ENCODE measurements at places on chromosomes 6 and 20. TPM values are rescaled to one million over a fixed set of nuclear protein-coding genes. Genes with fewer than 3 reads are reported as not detected.

WFDC2 gene
- not detected for total RNA-seq

CTSA gene
- 22.9 TPM for total RNA-seq

SLA2 gene
- not detected for total RNA-seq

BANF2 gene
- not detected for total RNA-seq

IYD gene
- not detected for total RNA-seq

AGPAT4 gene
- 2.7 TPM for total RNA-seq

OR12D3 gene
- total RNA-seq, result not detected

TAGAP gene
- total RNA-seq, result not detected

DNMT3B gene
- total RNA-seq, result 4.7 TPM

PRKN gene
- total RNA-seq, result 0.39 TPM

SRC gene
- total RNA-seq, result 28.8 TPM

F13A1 gene
- total RNA-seq, result not detected

SALL4 gene
- not detected for total RNA-seq

CSE1L gene
- 186 TPM for total RNA-seq

RSPO3 gene
- not detected for total RNA-seq

IMPG1 gene
- not detected for total RNA-seq

KCNK5 gene
- not detected for total RNA-seq

PCSK2 gene
- not detected for total RNA-seq

OR2B6 gene
- not detected for total RNA-seq

LY86 gene
- total RNA-seq, result not detected

UST gene
- 4.3 TPM for total RNA-seq

SCRT2 gene
- not detected for total RNA-seq

SMOC2 gene
- not detected for total RNA-seq

LRFN2 gene
- total RNA-seq, result 0.04 TPM

SFTA2 gene
- not detected for total RNA-seq

ATF6B gene
- 16.0 TPM for total RNA-seq

CD40 gene
- 7.4 TPM for total RNA-seq

HEY2 gene
- not detected for total RNA-seq

BACH2 gene
- total RNA-seq, result 3.7 TPM

COX4I2 gene
- not detected for total RNA-seq

DDX43 gene
- total RNA-seq, result 1.6 TPM

TBP gene
- total RNA-seq, result 13.9 TPM

SCUBE3 gene
- not detected for total RNA-seq

HMGCLL1 gene
- total RNA-seq, result 0.65 TPM

TMEM200A gene
- 18.9 TPM for total RNA-seq

TNFRSF21 gene
- total RNA-seq, result 47.2 TPM

TSPO2 gene
- total RNA-seq, result not detected

GPSM3 gene
- 13.3 TPM for total RNA-seq

SLC35F1 gene
- total RNA-seq, result not detected

CNR1 gene
- total RNA-seq, result not detected

Measured in hair follicular keratinocyte (primary cell).